EH (cell line): ENCODE measurements at places on chromosomes 2 and 18.
A peak's percentile ranks its signal among the peaks of the same experiment; 100 is the strongest.

DNA sequence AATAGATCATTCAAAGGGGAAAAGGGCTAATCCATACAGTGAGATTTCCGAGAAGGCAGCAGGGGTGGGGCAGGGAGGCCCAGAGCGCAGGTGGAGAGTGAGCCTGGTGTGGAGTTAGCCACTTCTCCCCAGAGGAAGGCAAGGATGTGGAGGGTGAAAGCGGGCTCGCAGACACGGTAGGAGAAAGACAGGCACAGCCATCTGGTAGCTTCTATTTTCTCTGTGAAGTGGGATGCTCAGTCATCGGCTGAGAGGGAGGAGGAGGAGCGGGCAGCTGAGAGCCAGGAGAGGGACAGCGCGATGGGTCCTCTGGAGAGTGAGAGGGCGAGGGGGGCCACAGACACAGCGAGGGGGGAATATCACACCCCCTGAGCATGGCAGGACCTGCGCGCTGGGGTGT is 153.3 kb upstream of the NDUFV2 start:
- DNase-seq = peak; percentile 79

DNA sequence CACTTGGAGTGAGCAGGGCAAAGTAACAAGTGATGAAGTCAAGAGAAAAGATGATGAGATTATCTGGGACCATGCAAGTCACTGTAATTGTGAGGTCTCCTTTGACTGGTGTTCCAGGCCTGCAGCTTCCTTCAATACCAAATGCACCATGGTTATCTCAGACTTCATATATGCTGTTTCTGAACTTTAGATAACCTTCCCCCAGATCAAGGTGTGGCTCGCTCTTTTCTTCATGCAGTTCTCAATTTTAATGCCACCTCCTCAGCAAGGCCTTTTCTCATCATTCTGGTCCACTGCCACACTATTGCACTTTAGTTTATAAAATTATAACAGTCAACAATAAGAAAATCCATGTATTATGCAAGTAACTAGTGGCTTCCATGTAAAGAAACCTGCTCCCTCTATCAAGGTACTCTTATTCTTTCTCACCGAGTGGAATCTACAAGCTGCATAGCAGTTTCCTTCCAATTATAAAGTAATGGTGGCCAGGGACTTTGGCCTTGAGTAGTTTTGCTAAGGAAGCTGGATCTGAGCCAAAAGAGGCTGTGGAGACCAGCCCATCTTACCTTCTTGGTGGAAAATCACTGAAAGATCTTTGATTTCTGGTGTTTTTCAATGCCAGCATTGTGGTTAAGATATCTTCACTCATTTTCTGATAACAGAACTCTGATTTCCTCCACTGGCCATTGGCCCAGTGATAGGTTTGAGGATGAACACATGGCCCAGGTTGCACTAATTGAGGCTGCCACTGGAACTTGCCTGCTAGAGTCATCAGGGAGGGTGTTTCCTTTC is 113.6 kb downstream of the KCNE4 start:
- DNase-seq = no peak

- DNase-seq = peak; percentile 23
Observed at GRCh38 chr2:3126911-3127621, 250.6 kb downstream of the EIPR1 start.

- DNase-seq = no peak
Observed at GRCh38 chr2:231395188-231396057, at the start of gene B3GNT7. TSS of gene B3GNT7 (plus strand) at chr2:231395710. CDS start at chr2:231395804, 94 bp downstream.

DNA sequence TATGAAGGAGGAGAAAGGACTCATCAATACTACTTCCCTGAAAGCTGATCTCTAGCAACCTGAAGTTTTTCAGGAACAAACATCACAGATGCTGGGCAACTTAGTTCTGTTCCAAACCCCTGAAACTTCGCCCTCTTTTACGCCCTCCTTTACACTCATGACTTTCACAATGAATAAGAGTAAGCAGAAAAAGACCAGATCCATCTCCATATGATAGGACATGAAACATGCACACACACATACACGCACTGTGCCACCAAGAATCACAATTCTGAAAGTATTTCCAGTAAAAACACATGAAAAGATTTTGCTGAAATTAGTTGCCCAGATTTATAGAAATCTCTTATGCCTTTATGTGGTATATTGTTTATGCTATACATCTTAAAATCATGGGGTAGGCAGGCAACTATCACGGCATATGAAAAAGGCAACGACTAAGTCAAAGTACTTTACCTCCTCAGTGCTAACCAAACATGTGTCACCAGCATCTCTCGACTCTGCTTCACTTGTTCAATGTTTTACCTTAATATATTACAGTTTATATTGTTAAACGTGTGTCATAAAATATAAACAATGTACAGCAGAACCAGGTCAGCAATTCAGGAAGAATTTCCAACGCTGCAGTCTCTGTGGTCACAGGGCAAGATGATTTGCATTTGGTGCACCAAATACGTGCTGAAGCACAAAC is 47.8 kb downstream of the NHEJ1 start:
- DNase-seq = no peak

DNA sequence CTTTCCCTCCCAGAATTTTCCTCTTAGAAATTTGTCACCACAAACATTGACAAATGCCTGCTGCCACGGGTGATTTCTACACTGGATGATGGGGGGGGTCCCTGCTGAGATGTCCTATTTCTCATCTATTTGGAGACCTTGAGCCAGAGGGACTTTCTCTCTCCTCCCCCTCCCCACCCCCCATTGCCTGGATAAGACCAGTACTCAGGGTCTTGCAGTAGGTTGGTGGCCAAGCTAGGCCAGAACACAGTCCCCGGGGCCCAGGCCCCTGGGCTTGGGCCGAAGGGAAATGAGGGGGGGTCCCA is 560 bp upstream of the DUSP2 start:
- no peak for DNase-seq

DNA sequence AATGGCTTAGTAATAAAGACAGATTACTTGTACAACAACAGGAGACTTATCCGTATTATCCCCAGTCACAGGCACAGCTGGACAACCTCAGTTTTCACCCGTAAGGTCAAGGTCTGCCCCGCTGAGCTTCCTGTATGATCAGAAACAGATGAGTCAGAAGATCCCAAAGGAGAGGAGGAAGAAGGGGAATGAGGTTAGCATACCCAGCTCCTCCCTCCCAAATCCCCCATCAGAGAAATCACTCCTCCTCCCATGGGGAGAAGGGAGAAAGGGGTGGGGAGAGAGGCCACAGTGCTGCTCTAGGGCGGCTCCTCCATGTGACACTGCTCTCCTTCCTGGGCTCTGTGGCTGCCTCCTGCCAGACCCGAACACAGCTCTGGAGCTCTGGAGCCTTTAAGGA is 53.8 kb upstream of the SPTBN1 start:
- DNase-seq = peak; percentile 66

DNA sequence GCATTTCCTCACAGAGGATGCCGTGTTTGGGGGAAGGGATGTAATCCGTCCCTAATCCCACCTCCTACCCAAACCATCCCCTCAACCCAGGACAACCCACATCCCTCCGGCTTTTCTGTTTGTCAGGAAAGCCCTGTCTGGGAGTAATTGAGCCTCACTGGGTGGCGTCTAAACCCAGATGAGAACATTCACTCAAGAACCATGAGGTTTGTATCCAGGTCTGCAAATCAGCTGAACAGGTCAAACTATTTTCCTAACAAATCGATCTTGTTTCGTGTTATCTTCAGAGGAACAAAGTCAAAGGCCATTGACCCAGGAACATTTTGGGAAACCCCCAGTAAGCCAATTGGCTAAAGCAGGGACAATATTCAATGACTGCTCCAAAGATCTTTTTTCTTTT is 25.7 kb downstream of the CYP27C1 start:
- DNase-seq = no peak

DNA sequence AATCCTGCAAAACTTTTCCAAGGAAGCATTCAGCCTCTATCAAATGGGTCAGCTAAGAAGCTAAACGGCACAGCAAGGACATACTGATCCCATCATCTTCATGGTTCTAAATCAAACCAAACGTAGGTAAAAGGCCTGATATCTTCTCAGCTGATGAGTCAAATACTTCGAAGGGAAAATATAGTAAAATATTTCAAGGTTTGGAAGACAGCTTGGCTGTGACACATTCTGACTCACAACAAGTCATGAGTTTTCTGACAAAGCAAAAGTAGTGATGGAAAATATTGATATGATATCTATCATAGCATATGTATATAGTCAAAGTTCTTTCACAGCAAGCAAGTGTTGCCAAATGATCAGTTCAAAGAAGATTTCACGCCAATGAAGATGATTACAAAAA is 31.5 kb downstream of the DOCK10 start:
- peak; percentile 81 for DNase-seq

GRCh38 chr2:6917071-6917760 is at the start of gene RNF144A:
TSS of gene RNF144A (plus strand) at chr2:6917412. CDS start at chr2:6996927, 79,515 bp downstream.
- DNase-seq = peak; percentile 30

DNA sequence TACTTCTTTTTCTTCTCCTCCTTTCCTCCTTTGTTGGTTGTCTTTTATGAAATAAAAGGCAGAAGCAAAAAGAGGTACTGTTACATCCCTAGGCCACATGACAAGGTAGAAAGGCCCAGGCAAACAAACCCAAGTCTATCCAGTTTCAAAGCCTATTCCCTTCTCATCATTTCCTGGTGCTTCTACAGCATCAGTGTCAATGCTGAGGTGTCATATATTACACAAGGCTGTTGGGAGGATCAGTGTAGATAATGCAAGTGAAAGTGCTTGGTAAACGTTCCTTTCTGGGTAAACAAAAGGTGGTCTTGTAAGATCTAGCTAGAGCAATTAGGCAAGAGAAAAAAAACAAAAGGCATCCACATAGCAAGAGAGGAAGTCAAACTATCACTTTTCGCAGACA is 64.9 kb downstream of the EVA1A start:
- DNase-seq = no peak

DNA sequence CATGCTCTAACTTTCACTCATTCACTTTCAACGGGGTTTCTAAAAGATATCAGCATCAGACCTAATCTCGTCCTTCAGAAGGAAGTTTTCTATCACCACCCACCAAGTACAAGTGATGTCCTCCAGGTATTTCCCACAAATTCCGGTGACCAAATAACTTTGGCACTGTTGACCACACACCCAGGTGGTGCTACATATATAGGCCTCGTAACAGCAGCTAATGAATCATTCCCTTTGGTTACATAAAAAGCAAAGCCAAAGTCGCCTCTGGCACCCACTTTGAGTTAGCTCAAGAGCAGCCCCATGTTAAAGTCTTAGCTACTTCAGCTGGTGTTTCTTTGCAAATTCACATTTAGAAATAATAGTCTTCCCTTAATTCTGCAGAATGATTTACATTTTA is 138.2 kb upstream of the OSR1 start:
- no peak for DNase-seq

- no peak for DNase-seq
Observed at GRCh38 chr2:241356871-241357260, 781 bp downstream of the FARP2 start.

- DNase-seq = peak; percentile 35
Observed at GRCh38 chr2:150376553-150377335, 110.7 kb downstream of the RND3 start.

DNA sequence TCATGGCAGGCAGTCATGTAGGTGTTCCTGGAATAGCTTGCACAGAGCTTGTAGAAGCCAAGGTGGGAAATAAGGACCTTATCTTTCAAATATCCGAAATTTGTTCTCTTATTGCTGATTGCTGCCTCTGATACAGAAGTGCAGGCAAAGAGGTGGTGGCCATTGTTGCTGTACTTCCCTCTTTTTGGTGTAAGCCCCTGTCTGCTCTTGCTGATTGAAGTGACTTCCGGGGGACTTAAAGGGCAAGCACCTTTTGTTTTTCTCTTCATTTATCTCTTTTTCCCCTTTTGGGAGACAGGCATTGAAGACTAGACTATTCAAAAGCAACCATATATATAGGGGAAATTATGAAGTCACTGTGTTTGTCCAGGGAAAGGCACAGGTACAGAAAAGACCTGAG is 131.6 kb upstream of the OTX1 start:
- DNase-seq = no peak

DNA sequence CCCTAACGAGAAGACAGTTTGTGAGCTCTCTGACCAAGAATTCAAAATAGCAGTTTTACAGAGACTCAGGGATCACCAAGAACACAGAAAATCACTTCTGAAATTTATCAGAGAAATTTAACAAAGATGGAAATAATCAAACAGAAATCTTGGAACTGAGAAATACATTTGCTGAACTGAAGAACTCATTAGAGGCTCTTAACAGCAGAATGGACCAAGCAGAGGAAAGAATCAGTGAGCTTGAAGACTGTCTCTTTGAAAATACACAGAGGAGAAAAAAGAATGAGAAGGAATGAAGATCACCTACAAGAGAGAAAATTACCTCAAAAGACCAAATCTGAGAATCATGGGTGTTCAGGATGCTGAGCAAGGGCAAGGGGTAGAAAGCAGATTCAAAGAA is 29.7 kb downstream of the ASB1 start:
- DNase-seq = no peak

- no peak for DNase-seq
Observed at GRCh38 chr18:48862678-48863270, 88.0 kb downstream of the SMAD7 start.

- no peak for DNase-seq
Observed at GRCh38 chr2:23323198-23323916, 61.6 kb upstream of the KLHL29 start.

DNA sequence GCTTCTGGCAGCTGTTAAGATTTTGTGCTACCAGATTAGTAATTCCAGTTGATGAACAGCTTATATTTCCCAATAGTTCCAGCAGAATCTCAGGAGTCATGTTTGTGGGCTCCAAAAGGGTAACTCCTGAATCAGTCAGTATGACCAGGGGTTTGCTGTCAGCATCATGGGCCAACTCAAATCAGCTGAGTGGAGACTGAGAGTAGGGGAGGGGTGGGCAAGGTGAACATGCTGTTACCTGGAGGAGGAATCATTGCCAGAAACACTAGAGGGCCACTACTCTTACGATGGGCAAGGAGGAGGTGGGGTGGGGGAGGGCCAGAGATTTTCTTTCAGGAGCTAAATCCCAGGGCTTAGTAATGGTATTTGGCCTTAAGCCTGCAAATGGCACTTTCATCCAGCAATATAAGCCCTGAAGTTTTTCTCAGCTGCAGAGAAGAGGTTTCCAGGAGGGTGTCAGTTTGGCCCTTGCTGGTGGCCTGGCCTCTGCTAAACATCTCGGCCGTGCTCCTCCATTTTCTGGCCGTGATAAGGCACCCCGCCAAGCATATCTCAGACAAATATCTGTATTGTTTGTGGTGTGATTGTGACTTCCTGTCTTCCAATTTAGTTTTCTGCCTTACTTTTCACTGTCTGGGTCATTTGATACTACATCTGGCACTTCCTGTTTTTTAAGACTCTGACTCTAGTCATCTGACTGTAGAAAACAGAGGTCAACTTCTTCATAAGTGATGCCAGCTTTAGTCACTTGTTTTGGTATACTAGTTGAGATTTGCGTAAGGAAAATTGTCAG is 120.5 kb upstream of the CXCR4 start:
- peak; percentile 27 for DNase-seq

DNA sequence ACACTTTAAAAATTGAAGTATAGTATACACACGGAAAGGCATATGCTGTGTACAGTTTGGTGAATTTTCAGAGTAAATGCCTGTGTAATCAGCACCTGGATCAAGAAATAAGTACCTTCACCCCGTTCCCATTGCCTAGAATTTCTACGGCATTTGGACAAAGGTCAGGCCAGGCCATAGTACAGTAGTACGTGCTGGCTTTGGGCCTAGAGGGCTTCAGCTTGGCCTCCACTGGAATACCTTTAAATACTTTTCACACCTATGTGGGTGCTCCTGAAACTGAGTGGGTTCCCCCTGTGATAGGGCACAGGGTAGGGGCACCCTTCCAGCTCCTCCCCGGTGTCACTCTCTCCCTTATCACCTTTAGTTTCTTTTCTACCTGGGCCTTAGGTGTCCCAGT is 26.5 kb downstream of the TET3 start:
- DNase-seq = no peak
